Tracheal epithelial cell (primary cell): ENCODE measurements at places on chromosomes 5 and 9. TPM values are rescaled to one million over a fixed set of nuclear protein-coding genes. Genes with fewer than 3 reads are reported as not detected.

The CCIN gene
- total RNA-seq: 1.4 TPM in 1 of 2 replicates, not detected in the other

The PALM2AKAP2 gene
- 1.5 and 8.2 TPM in 2 replicates for total RNA-seq

The POLR3G gene
- total RNA-seq: 7.0 and 9.4 TPM in 2 replicates

The SPINK13 gene
- not detected in 2 replicates for total RNA-seq

The C9orf50 gene
- total RNA-seq: not detected in 2 replicates

The TERT gene
- not detected in 2 replicates for total RNA-seq

The F2RL1 gene
- 32.2 and 94.9 TPM in 2 replicates for total RNA-seq

The SGCD gene
- 0.43 and 0.96 TPM in 2 replicates for total RNA-seq

The IFNA14 gene
- total RNA-seq: not detected in 2 replicates

The PHF2 gene
- 9.4 and 11.1 TPM in 2 replicates for total RNA-seq
